Cerebellar nuclear complex (tissue), 1 donor: ENCODE measurements at places on chromosomes 16 and 17.

DNA sequence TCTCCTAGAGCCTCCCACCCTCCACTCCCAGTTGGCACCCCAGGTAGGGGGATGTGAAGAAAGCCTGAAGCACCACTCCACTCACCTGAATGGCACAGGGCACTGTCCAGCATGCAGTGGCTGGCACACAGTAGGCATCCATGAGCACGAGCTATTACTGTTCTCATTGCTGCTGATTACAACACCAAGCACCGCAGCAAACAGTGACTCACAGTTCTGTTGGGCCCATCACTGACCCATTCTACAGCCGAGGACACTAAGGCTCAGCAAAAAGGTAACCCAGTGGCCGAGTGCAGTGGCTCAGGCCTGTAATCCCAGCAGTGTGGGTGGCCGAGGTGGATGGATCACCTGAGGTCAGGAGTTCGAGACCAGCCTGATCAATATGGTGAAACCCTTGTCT is 2.7 kb downstream of the ZSCAN10 start:
- DNase-seq, result no peak

DNA sequence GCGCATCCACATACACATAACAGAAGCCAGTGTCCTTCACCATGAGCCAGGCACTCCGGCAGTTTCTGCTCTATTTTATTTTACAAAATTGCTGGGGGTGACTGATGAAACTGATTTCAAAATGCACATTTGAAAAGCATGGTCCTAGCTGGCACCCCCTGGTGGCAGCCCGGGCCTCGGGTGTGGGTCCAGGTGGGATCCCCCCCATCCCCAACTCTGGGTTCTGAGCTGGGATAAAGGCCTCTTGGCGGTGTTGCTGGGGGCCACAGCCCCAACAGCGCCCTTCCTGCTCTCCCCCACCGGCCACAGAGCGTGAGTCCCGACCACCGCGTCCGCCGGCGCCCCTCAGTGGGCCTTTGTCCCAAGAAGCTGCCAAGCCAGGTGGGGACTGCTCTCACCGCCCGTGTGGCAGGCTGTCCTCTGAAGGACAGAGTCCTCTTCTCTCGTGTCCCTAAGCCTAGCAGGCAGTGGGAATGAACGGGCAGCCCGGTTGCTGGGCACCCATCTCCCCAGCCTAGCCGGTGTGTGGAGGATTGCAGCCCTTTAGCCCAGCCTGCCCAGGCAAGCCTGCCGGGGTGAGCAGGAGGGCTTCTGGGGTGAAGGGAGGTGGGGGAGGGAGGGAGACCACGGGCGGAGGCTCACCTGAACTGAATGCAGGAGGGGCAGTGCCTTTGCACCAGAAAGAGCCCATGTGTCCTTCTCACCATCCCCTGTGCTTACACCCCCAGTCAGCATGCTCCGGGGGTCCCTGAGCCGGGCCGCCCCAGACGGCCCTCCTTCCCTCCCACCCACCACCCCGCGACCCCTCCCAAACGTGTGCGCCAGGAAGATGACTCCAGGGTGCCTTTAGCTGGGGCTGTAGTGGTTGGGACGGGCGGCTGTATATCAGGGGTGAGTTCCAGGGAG is 898 bp downstream of the SNAI3 start:
- no peak for DNase-seq

DNA sequence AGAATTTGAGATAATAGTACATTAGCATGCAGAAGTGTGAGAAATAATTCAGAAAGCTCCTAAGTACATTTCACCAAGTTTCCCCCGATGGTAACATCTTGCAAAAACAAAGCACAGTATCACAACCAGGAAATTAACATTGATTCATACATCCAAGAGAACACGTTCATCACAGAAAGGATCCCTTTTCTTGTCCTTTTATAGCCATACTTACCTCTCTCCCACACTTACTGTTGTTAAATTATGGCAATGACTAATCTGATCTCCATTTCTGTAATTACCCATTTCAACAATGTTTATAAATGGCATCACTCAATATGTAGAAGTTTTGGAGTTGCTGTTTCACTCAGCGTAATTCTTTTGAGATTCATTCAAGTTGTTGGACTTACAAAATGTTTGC is 1260.0 kb downstream of the CDH8 start:
- no peak for DNase-seq

DNA sequence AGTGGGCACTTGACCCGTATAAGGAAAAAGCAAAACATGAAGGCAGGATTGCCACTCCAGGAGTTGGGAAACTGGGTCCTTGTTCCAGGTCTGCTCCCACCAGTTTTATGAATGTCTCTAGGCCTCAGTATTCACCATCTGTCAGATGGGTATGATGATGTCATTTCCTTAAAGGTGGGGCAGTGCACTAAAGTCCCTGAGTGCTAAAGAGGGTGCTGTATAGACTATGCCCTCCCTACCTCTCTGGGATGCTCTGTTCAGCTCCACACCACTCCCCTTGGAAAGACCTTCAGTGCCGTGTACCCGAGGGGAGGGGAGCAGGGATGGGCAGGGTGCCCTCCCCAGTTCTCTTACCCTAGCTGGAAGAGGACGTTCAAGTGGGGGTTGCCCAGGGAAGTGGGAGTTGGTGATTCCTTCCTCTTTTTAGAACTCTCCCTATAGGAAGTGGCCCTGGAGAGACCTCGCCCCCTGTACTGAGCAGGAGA is 2.2 kb downstream of the LASP1 start:
- no peak for DNase-seq

GRCh38 chr17:8121681-8122421 is 2.1 kb downstream of the HES7 start:
- no peak for DNase-seq

GRCh38 chr17:7097940-7098339 is 16.7 kb downstream of the ASGR2 start:
- DNase-seq, result no peak

GRCh38 chr17:70624211-70624610 is 454.9 kb downstream of the KCNJ2 start:
- no peak for DNase-seq

- no peak for DNase-seq
Measured at GRCh38 chr16:29927070-29927905, 1.3 kb upstream of the KCTD13 start.

- DNase-seq, result no peak
Measured at GRCh38 chr16:79839466-79840341, 239.2 kb upstream of the MAF start.

GRCh38 chr16:89395150-89396142 is 94.9 kb downstream of the ANKRD11 start:
- DNase-seq, result peak; percentile 81

GRCh38 chr17:77233635-77234334 is 93.0 kb downstream of the SEC14L1 start:
- DNase-seq, result no peak

DNA sequence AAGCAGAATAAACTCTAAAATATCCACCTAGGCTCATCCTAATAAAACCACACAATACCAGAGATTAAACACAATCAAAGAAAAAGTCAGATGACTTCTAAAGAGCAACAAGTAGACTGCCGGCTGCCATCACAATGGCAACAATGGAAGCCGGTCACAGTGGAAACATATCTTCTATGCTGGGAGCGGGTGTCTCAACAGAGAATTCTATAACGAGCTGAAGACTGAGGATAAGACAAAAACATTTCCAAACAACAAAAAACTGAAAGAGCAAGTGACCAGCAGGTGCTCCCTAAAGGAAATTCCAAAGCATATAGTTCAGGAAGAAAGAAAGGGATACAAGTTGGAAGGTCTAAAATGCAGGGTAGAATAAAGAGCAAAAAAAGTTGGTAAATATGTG is 8.9 kb downstream of the NSMCE1 start:
- no peak for DNase-seq

- DNase-seq, result no peak
Measured at GRCh38 chr17:48043176-48043575, 5.0 kb upstream of the NFE2L1 start.

- no peak for DNase-seq
Measured at GRCh38 chr17:51746421-51746820, 412.1 kb downstream of the CA10 start.

DNA sequence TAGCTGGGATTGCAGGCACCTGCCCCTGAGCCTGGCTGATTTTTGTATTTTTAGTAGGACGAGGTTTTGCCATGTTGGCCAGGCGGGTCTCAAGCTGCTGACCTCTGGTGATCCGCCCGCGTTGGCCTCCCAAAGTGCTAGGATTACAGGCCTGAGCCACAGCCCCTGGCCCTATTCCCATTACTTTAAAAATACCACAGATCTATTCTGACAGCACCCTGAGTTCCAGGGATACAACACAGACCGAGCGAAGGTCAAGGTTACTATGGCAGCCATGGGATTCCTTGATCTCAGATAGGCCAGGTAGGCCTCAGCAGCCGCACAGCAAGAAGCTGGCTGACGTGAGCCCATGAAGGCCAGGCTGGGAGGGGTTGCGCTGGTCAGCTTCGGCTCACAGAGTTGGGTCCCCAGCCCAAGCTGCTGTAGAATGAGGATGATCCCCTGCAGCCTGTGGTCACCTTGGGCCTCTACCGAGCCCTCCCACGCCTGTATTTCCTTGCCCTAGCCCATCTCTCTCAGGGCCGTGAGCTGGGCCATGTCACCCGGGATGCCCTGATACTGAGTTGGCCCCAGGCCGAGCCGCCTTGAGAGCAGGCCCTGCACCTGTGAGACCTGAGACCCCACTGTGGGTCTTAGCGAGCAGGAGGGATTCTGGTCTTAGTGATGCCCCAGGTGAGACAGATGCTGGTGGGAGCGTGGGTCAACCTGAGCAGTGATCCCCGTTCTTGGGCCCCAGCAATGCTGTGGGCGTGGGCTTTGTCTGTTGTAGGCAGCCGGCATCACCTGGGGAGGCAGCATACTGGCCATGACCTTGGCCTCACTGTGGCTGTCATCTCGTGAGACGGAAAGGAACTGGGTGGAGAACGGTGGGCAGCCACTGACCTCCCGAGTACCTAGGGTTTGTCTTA is 16.9 kb upstream of the RNF213 start:
- no peak for DNase-seq

DNA sequence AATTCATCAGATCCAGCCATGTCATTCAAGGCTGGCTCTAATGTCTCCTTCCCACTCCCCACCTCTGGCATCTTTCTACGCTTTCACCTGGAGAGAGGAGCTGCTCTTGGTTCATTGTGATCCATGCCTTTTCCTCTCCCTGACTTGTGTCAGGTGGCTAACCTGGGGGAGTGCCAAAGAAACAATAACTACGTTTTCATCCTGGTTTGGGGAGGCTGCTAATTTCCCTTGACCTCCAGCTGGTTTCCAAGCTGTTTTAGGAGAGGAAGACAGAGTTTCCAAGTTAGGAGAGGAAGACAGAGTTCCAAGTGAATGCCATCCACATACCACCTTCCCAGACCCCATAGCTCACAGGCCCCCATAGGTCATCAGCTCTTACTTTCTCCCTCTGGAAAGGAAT is 40.0 kb upstream of the HLF start:
- DNase-seq, result no peak

GRCh38 chr16:49455181-49455990 is 81.8 kb downstream of the C16orf78 start:
- no peak for DNase-seq

GRCh38 chr16:5196204-5196603 is 98.6 kb upstream of the EEF2KMT start:
- DNase-seq, result no peak

DNA sequence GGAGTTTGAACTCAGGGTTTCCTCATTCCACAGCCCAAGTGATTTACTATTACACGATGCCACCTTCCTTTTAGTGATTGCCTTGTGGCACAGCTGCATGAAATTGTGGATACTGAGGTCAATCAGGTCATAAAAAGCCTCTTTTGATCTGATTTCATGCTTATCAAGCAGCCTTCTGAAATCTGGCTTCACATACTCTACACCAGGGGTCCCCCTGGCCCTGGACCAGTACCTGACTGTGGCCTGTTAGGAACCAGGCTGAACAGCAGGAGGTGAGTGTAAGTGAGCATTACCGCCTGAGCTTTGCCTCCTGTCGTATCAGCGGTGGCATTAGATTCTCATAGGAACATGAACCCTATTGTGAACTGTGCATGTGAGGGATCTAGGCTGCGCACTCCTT is 13.8 kb downstream of the SLFN5 start:
- DNase-seq, result no peak

GRCh38 chr17:41822216-41823140 is 9.7 kb downstream of the FKBP10 start:
- DNase-seq, result no peak

DNA sequence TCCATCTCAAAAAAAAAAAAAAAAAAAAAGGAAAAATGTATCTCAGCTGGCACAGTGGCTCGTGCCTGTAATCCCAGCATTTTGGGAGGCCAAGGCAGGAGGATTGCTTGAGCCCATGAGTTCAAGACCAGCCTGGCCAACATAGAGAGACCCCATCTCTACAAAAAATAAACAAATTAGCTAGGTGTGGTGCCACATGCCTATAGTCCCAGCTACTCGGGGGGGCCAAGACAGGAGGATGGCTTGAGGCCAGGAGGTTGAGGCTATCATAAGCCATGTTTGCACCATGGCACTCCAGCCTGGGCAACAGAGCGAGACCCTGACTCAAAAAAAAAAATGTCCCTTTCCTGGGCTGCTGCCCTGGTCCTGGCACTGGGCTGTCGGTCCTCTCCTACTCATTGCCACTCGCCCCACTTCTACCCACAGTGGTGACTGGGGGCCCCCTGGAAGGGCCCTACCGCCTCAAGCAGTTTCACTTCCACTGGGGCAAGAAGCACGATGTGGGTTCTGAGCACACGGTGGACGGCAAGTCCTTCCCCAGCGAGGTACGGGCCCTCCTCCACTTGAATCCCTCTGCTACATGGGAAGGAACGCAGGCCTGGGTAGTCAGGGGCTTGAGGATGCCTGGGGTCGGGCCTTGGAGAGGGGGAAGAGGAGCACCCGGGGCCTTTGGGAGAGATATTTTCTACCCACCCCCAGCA is 6.1 kb downstream of the CA7 start:
- DNase-seq, result no peak

GRCh38 chr16:80948886-80949493 is 57.7 kb downstream of the CMC2 start:
- DNase-seq, result no peak

- peak; percentile 70 for DNase-seq
Measured at GRCh38 chr17:40309031-40309948, at the start of gene RARA. Gene RARA (plus strand): TSS chr17:40309180. CDS start chr17:40331219, 22,039 bp downstream.

- no peak for DNase-seq
Measured at GRCh38 chr16:2769675-2770056, 7.4 kb downstream of the ELOB start.

DNA sequence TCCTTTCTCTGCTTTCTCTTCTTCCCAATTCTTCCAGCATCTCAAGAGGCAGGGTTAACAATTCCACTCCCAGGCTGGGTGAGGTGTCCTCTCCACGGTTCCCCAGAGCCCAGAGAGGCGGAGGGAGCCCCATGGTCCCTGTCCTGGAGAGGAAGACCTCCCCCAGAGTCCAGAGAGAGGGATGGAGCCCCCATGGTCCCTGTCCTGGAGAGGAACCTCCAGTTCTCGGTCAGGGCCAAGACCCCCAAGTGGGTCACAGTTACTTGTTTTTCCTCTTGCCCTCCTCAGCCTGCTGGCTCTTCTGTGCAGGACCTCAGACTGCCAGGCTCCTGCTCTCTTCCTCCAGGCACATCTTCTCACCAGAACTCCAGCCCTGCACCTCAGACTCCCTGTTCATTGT is 135.2 kb downstream of the RPTOR start:
- no peak for DNase-seq

- no peak for DNase-seq
Measured at GRCh38 chr17:47818002-47818695, 3.4 kb downstream of the OSBPL7 start.
